ENCODE measurements at places on chromosomes 1 and 21. TPM values are rescaled to one million over a fixed set of nuclear protein-coding genes. Genes with fewer than 3 reads are reported as not detected.

The PIGM gene
- 5.9 TPM for total RNA-seq

The KCND3 gene
- total RNA-seq = 3.7 TPM

The DNALI1 gene
- 12.2 TPM for total RNA-seq

GRCh38 chr1:230865062-230865817 is 3.1 kb downstream of the C1orf198 start:
- DNase-seq = no peak
- no peaks in the 10 kb centered on the region for H3K36me3 ChIP-seq
- H3K4me3 ChIP-seq = peak overlapping the region; percentile 35
- H3K27ac ChIP-seq = no peak overlapping the region
- no peaks in the 10 kb centered on the region for H3K27me3 ChIP-seq

GRCh38 chr1:19232524-19232846 is 18.8 kb downstream of the EMC1 start:
- no peak overlapping the region for H3K4me3 ChIP-seq
- no peak for DNase-seq
- no peaks in the 10 kb centered on the region for H3K4me1 ChIP-seq
- no peaks in the 10 kb centered on the region for H3K36me3 ChIP-seq
- no peak overlapping the region for H3K27ac ChIP-seq
- no peaks in the 10 kb centered on the region for H3K27me3 ChIP-seq

DNA sequence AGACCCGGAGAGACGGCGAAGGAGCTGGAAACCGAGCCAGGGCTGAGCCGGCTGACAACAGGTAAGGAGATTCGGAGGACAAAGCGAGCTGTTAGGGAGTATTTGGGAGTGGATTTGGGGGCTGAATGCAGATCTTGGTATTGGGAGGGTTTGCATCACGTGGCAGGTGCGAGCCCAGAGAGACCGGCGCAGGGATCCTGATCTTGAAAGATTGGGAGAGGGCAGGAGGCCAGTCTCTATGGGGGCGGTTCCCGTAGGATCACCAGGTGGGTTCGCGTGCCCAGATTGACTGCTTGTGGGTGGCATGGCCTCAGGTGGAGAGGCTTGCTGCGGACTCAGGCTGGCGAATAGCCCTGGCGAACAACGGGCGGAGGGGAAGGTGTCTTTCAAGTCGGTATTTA is 204 bp downstream of the CIART start:
- DNase-seq = no peak
- H3K4me1 ChIP-seq = peaks cover 3% of the 10 kb centered on the region
- H3K36me3 ChIP-seq = no peaks in the 10 kb centered on the region
- peak overlapping the region; percentile 49 for H3K27ac ChIP-seq

DNA sequence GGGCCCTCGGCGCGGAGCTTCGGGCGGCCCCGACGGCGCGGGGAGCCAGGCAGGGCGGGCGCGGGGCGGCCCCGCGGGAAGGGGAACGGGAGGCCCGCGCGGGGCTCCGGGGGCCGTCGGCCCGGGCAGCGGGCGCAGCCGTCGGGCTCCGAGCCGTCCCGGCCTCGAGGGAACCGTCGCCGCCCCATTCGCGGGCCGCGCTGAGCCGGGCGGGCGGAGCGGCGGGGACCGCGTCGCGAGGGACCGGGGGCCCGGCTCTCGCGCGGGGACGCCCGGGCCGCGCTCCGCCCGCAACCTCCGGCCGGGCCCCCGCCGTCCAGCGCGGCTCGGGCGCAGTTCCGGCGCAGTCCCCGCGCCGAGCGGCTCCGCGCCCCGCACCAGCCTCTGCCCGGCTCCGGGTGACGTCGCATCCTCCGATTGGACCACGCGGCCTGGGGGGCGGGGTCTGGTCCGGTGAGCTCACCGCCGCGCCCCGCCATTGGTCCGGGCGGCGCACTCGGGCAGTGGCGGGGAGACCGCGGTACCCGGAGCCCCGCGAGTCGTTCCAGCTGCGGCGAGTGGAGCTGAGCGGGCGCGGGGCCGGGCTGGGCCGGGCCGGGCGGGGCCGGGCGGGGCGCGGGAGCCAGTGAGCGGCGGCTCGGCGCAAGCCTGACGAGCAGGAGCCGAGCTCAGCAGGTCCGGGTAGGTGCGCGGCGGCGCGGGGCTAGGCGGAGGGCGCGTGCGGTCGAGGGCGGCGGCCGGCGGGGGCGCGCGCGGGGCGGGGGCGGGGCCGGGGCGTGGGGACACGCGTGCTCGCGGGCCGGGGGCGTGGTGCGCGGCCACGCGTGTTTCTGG is 66.7 kb upstream of the VAMP3 start:
- H3K27me3 ChIP-seq = peaks cover 18% of the 10 kb centered on the region
- peak; percentile 99 for DNase-seq

- H3K36me3 ChIP-seq = no peaks in the 10 kb centered on the region
- peaks cover 14% of the 10 kb centered on the region for H3K4me1 ChIP-seq
- peak; percentile 71 for DNase-seq
- no peak overlapping the region for H3K27ac ChIP-seq
Measured at GRCh38 chr1:177948336-177948972, 21.4 kb downstream of the SEC16B start.

- peaks cover 6% of the 10 kb centered on the region for H3K27me3 ChIP-seq
- no peaks in the 10 kb centered on the region for H3K36me3 ChIP-seq
- no peak overlapping the region for H3K4me3 ChIP-seq
- peaks cover 38% of the 10 kb centered on the region for H3K4me1 ChIP-seq
- DNase-seq = no peak
Measured at GRCh38 chr1:225592362-225593025, 60.4 kb downstream of the ENAH start.

DNA sequence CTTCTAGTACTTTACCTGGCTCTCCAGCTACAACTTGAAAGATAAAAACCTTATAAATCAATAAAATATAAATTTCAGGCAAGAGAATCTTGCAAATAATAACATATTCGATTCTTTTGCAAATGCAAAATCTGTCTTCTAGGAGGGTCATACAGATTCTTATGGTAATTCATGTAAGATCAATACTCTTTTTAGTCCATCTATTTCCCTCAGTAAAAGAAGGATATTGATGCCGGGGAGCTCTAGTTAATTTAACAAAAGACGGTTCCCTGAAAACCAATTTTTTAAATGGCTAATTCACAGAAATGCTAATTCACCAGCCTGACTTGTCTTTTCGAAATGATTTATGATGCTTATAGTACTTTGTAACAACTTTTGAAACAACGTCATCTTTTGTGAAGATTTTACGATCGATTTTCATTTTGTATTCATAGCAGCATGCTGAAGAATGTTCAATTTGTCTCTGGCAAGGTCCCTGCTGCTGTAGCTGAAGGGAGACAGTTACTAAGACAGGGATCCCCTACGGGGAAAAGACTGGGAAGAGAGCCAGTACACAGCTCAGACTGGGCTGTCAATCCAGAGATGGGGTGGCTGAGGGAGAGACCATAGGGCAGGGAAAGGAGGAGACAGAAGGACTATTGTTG is 90.6 kb upstream of the SPAG17 start:
- H3K27me3 ChIP-seq = no peaks in the 10 kb centered on the region
- DNase-seq = no peak
- no peaks in the 10 kb centered on the region for H3K36me3 ChIP-seq
- no peak overlapping the region for H3K27ac ChIP-seq
- no peak overlapping the region for H3K4me3 ChIP-seq

DNA sequence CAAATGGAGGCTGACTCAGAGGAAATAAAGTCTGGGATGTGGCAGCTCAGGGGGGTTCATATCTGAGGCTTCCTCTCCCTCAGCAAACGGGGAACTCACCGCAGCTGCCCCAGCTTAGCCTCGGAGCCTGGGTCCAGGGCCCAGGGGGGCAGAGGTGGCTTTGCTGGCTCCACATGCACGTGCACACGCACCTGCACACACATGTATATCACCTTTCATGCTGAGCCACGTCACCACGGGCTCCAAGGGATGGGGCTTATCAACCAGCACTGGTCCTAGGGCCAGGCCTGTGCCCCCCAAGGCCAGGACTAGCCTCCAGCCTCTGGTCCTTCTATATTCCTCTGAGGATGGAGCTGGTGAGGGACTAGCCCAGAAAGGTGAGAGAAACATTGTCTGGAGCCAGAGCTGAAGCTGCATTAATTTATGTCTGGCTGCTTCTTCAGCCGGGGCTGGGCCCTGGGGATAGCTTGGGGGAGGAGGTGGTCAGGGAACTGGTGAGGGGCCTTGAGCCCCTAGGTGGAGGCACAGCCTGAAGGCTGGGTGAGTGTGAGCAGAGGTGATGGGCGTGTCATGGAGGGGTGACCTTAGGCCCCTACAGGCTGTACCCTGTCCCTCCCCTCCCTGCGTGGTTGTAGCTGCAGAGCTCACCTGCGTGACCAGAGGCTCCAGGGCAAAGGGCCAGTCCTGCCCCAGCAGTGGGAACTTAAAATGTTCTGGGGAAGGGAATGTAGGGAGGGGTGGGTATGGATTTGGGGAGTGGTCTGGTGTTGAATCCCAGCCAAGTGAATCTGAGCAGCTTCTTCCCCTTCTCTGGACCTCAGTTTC is 520.8 kb downstream of the PTPRU start:
- peaks cover 42% of the 10 kb centered on the region for H3K4me1 ChIP-seq
- H3K27ac ChIP-seq = peak overlapping the region; percentile 88
- no peak overlapping the region for H3K4me3 ChIP-seq
- H3K27me3 ChIP-seq = peaks cover 14% of the 10 kb centered on the region

DNA sequence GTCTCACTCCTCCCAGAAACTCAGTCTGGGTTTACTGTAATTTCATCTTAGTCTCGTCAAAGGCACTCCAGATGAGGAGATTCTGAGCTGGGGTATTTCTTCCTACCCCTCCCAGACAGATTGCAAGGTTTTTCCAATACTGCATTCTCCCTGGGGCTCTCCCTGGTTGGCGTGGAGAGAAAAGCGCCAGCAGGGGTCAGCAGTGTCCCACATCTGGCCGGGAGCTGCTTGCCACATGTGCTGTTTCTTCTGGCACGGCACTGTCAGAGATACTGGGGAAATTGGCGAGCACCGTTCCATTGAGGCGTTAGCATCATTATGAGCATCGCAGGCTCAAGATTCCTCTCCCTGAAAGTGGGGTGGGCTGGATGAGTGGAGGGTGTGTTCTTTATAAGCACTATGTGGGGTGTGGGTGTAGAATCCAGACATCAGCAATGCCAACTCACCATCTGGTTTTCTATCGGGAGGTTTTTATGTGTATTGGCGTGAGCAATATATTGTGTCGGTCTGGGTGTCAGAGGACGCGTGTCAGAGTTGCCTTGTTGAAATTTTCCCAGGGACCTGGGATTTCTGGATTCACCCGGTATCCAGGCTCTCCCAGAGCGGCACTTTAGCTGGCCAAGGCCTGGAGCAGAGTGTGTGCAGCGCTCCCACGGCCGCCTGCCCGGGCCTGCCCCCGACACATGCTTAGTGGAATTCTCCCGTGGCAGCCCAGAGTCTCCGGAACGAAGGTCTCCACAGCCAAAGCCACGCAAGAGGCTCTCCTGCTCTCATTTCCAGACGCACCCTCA is 8.0 kb upstream of the NAV1 start:
- peaks cover 15% of the 10 kb centered on the region for H3K27me3 ChIP-seq
- H3K4me1 ChIP-seq = peaks cover 25% of the 10 kb centered on the region
- H3K27ac ChIP-seq = peak overlapping the region; percentile 88
- DNase-seq = peak; percentile 82
- peak overlapping the region; percentile 42 for H3K4me3 ChIP-seq

The MAP1LC3C gene
- total RNA-seq = 0.49 TPM

The LIPI gene
- total RNA-seq = not detected

The FCRL6 gene
- total RNA-seq = not detected

The ACOT11 gene
- total RNA-seq = 0.32 TPM

GRCh38 chr1:16446116-16446515 is 5.6 kb downstream of the NECAP2 start:
- H3K36me3 ChIP-seq = peaks cover 11% of the 10 kb centered on the region
- peaks cover 2% of the 10 kb centered on the region for H3K27me3 ChIP-seq
- no peak overlapping the region for H3K27ac ChIP-seq
- H3K4me1 ChIP-seq = peaks cover 8% of the 10 kb centered on the region

- H3K36me3 ChIP-seq = no peaks in the 10 kb centered on the region
- DNase-seq = no peak
- H3K27ac ChIP-seq = peak overlapping the region; percentile 7
- peaks cover 4% of the 10 kb centered on the region for H3K27me3 ChIP-seq
- H3K4me3 ChIP-seq = peak overlapping the region; percentile 70
Measured at GRCh38 chr1:204896787-204897469, 26.3 kb downstream of the NFASC start.

The PGLYRP4 gene
- total RNA-seq = not detected

DNA sequence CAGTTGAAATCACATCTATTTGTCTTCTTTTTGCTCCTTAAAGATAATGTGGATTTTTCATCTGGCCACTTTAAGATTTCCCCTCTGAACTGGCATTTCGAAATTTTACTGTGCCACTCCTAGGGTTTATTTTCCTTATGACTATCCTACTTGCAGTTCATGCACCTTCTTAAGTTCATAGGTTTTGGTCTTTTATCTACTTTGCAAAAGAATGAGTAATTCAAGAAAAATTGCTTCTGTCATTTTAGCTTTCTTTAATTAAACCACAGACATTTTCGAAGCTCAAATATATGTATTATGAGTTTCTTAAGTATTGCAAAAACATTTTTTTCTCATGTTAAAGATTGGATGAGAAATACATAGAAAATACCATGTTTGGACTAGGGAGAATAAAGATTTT is 1244.8 kb upstream of the TMPRSS15 start:
- H3K27me3 ChIP-seq = no peaks in the 10 kb centered on the region
- H3K27ac ChIP-seq = no peak overlapping the region
- no peak overlapping the region for H3K4me3 ChIP-seq
- H3K4me1 ChIP-seq = no peaks in the 10 kb centered on the region

GRCh38 chr1:15122331-15122730 is 31.2 kb upstream of the TMEM51 start:
- H3K4me3 ChIP-seq = no peak overlapping the region
- no peak for DNase-seq
- no peaks in the 10 kb centered on the region for H3K36me3 ChIP-seq
- peaks cover 3% of the 10 kb centered on the region for H3K27me3 ChIP-seq
- H3K27ac ChIP-seq = no peak overlapping the region
- no peaks in the 10 kb centered on the region for H3K4me1 ChIP-seq

- H3K27me3 ChIP-seq = peaks cover 46% of the 10 kb centered on the region
- peaks cover 2% of the 10 kb centered on the region for H3K36me3 ChIP-seq
- peaks cover 63% of the 10 kb centered on the region for H3K4me1 ChIP-seq
- H3K27ac ChIP-seq = peak overlapping the region; percentile 71
- DNase-seq = no peak
Measured at GRCh38 chr1:54252371-54252936, 52.5 kb downstream of the MRPL37 start.

GRCh38 chr1:210482945-210483617 is 154.4 kb downstream of the HHAT start:
- H3K4me1 ChIP-seq = no peaks in the 10 kb centered on the region
- DNase-seq = no peak
- H3K27me3 ChIP-seq = peaks cover 3% of the 10 kb centered on the region
- no peak overlapping the region for H3K27ac ChIP-seq
- H3K36me3 ChIP-seq = no peaks in the 10 kb centered on the region

DNA sequence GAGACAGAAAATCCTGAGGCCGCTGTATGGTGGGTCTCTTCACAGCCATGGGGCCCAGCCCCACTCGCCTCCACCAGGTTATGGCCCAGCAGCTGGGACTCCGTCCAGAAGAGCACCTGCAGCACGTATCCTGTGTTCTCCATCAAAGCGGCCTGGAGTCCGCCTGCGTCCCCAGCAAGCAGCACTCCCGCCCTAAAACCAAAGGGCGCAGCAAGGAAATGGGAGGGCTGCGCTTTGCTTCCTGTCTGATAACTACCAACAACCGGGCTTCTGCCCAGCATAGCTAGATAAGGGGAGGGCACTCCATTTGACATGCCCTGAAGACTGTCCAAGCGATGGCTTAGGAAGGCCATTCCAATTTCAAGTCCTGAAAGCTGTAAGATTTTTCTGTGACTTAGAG is 119.9 kb downstream of the KCNJ15 start:
- peaks cover 15% of the 10 kb centered on the region for H3K36me3 ChIP-seq
- H3K4me3 ChIP-seq = no peak overlapping the region
- H3K27me3 ChIP-seq = peaks cover 3% of the 10 kb centered on the region
- DNase-seq = no peak
- H3K4me1 ChIP-seq = peaks cover 4% of the 10 kb centered on the region
